ENCODE measurements at places on chromosomes 2 and 18.

- DNase-seq, result no peak
These were observed 157.9 kb downstream of the CLIP4 start for GRCh38 chr2:29273004-29273684.

DNA sequence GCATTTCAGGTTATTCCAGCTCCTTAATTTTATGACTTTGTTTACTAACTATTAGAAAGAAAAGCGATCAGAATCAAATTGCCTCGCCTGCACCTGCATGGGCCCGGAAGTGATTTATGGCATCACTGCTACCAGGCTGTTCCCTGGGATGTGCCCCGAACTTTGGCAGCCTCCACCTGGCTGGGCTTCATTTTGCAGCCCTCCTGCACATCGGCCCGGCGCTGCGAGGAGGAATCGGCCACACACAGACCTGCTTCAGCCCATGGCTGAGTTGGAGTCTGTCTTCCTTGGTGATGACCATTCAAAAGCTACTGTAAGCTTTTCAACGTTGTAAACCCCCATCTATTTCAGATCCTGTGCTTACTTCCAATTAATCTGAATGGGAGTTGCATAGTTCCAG lies 638.0 kb downstream of the RNF144A start:
- no peak for DNase-seq

- peak; percentile 54 for DNase-seq
These were observed 97.2 kb downstream of the DTNA start for GRCh38 chr18:34807106-34807796.

DNA sequence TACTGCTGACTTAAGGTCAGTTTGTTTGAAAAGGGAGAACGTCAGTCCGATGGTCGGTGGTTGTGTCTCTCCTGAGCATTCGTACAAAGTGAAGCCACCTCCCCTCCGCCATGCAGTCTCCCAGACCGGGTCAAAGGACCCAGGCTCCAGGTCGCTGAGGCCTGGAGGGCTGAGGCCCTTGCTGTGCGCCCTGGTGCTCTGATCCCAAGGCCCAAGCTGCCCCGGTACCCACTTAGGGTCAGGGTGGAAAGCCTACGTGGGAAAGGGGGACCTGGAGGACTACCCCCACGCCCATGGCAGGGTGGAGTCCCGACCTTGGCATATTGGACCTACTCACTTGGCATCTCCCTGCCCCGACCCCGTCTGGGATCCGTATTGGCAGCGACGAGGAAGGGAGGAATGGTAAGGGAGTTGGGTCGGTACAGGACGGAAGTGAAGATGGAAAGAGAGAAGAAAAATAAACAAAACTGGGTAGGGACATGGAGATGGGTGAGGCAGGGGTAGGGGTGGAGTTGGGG lies 8.0 kb upstream of the SIX3 start:
- no peak for DNase-seq

DNA sequence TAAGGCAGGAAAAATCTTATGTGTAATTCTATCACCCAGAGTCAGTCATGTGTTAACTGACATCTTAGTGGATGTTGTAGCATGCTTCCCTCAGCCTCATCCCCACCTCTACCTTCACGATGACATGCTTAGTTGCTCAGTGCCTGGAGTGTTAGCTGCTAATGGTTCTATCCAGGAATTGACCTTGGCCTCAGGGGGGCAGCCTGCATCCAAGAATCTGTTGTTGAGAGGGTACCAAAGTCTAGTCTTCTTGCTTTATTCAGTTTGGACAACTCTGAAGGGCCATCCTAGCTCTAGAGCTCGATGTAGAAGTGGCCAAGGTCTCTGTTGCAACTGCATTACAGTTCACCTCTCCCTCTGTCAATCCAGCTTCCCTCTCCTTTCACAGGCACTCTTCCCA lies 61.2 kb downstream of the ACYP2 start:
- DNase-seq, result peak; percentile 28

- DNase-seq, result no peak
These were observed 28.0 kb downstream of the KIAA2012 start for GRCh38 chr2:202101026-202101579.

DNA sequence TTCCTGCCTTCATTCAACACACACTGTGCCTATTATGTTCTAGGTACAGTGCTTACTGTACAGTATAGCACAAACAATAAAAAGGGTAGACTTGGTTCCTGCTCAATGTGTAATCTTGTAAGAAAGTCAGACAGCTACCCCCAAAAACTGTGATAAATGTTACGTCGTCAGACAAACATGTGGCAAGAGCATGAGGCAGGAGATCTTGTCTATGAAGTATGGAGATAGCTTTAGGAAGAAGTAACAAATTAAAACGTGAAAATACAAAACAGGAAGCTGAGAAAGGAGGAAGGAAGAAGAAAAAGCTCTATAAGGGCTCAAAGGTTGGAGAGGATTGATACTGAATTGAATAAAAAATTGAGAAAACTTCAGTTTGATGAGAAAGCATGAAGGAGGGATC lies 276.2 kb upstream of the HNRNPA3 start:
- DNase-seq, result no peak

- no peak for DNase-seq
These were observed 69.8 kb downstream of the BABAM2 start for GRCh38 chr2:27960237-27960912.

DNA sequence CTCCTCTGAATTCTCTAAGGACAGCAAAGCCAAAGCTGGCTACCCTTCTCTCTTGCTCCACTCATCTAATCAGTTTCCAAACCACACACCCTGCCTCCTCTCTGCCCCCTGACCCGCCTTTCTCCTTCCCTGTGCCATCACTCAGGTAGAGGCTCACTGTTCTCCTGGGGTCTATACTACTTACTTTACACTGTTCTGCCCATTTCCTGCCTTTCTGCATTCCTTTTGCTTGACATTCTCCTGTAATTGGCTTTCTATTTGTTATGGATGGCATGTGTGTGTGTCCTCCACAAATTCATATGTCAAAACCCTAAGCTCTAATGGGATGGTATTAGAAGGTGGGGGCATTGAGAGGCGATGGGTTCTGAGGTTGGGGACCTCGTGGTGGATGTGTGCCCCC lies 675.2 kb upstream of the ID2 start:
- DNase-seq, result no peak

DNA sequence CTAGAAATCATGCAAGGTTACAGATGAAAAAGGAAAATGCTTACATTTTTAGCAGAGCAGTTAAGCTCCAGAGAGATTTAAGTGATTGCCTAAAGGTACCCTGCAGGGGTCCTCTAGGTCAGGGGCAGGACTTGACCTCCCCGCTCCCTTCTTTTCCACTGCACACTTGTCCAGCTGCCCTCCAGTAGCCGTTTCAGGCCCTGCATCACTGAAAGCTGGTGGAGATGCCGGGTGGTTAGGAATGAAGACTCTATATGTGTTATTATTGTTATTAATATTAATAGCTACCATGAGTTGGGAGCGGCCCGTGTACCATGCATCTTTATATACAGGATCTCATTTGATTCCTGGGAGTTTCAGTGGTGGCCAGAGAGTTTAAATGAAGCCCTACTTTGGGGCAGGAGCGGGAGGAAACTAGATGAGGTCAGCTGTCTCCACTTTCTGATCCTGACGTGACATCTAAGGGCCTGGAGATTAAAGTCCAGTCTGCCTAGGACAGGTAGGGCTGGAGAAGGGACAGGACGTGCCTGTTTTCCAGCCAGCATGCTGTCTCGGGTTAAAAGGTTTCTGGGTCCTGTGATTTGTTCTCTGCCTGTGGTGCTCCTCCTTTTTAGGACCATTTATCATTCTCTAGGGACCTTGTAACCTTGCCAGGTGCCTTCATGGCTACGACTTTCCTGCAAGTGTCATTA lies 2.1 kb downstream of the TMEM37 start:
- no peak for DNase-seq

GRCh38 chr2:230589025-230589424 lies 123.6 kb upstream of the CAB39 start:
- DNase-seq, result no peak

DNA sequence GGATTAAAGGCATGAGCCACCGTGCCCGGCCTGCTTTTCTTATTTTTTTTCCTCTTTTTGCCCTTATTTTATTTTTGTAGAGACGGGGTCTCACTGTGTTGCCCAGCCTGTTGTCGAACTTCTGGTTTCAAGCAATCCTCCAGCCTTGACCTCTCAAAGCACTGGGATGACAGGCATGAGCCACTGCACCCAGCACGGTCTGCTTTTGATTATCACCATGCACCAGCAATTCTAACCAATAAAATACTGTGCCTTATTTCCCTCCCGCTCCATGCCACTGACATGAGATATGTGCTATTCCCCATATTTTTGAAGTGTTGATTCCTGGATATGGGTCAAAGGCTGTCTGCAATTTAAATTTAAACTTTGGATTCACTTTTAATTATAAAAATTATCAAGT lies 42.9 kb downstream of the ACYP2 start:
- DNase-seq, result no peak

GRCh38 chr2:122079844-122080243 lies 324.4 kb downstream of the TSN start:
- DNase-seq, result no peak

GRCh38 chr2:9230051-9230802 lies 23.6 kb downstream of the ASAP2 start:
- no peak for DNase-seq

DNA sequence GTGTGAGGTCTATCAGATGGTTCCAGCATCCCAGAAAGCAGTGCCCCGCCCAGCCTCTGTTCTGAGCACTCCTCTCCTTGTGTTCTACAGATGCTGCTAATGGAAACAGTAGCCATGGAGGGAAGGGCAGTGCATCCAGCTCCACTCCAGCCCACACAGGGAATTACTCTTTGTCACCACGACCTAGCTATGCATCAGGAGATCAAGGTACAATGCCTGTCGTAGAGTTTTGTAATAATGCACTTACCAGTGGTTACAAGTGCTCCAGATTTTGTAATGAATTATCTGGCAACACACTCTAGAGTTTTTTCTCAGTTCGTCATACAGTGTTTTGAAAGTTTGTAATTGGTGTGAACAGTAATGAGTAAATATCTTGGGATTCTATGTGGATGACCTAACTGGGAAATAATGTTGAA lies 161.1 kb downstream of the ESCO1 start:
- DNase-seq, result no peak

DNA sequence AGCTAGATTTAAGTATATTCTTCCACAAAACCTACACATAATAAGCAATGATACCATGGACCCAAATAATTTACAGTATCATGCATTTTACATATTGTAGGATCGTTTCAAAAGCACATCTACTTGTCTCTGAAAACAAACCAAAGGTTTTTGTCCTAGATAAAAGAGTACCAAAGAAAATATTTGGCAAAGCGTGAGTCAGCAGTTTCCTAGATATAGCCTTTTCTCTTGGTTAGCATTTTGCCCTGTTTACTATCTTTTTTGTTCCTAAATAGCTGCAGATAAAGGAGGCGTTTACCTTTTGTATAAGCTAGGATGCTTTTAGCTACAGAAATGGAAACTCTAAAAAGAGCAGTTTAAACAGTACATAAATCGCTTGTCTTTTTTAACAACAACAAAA lies 305.8 kb upstream of the GULP1 start:
- no peak for DNase-seq

DNA sequence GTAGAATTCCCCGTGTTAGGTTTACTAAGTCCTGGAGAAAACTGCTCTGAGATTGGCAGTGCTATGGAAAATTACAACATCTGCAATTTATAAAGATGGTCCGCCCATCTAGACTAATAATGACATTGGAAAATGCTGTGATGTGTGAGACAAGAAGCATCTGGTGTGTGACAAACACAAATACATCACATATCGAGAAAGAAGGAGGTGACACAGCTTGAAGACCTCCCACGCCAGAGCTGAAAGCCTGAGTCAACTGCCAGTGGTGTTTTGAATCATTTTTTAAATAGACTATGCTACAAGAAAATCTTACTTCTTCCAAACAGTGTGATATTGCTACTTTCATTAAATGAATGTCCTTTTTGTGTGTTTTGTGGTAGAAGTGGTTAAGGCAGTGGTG lies 8.6 kb upstream of the ANO7 start:
- DNase-seq, result no peak

GRCh38 chr18:79327199-79327721 lies 68.5 kb upstream of the NFATC1 start:
- DNase-seq, result no peak

DNA sequence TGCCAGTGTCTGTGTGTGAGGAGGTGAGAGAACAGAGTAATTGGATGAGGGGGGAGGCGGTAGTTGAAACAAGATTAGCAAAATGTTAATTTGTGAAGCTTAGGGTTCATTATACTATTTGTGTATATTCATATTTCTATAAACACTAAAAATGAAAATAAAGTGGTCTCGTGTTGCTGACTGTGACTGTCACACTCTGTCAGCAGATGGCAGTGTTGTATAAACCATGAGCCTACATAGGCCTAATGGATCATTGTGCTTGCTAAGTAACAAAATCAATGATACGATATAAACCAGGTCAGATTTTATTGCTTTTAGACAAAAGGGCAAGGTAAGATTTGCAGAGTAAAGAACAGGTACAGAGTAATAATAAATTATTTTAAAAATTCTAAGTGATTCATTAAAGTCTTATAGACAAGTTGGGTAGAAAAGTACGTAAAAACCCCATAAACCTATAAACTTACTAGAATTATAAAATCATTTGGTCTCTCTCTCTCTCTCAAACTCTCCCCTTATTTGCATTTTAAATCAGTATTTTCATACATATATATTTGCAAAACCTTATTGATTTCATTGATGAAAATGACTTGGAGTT lies 182.7 kb downstream of the RPIA start:
- peak; percentile 79 for DNase-seq

DNA sequence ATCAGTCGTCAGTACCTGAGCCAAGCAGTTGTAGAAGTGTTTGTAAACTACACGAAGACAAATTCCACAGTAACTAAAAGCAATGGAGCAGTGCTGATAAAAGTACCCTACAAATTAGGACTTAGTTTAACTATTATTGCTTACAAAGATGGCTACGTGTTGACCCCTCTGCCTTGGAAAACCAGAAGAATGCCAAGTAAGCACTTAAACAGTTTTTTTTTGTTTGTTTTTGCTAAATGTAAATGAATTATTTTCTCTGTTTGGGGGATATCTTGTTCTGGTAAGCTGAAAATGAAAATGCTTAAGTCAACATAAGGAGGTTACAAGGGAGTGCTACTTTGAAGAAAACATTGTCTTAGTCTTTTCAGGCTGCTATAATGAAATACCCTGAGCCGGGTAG lies 46.4 kb downstream of the FAM171B start:
- no peak for DNase-seq

DNA sequence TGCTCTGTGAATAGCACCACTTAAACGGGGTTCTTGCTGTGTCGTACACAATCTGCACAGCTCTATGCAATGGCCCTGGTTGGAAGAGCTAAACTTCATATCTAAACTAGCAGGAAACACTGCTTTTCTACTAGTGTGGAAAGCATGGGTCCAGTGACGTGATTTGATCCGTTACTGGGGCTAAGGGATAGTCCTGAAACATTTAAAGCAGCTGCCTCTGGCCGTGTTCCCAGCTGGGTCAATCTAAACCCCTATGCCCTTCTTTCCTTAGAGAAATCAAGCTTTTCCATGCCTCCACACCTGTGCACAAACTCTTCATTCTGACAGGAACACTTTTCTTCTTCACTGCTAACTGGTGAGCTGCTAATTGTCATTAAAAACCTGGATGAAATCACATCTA lies 5.4 kb upstream of the IGFBP5 start:
- DNase-seq, result no peak

GRCh38 chr2:42189235-42189566 lies 20.0 kb downstream of the EML4 start:
- no peak for DNase-seq

GRCh38 chr2:235560345-235560744 lies 66.5 kb downstream of the AGAP1 start:
- no peak for DNase-seq

- DNase-seq, result no peak
These were observed 64.9 kb downstream of the ACTR2 start for GRCh38 chr2:65292461-65293011.

All from HT-29 (cell line).